Osteoblast (primary cell): ENCODE measurements at places on chromosomes 3 and 15. TPM values are rescaled to one million over a fixed set of nuclear protein-coding genes. Genes with fewer than 3 reads are reported as not detected.
A peak's percentile ranks its signal among the peaks of the same experiment; 100 is the strongest.

- peaks cover 16% of the 10 kb centered on the region for H3K27me3 ChIP-seq
- peaks cover 36% of the 10 kb centered on the region for H3K4me1 ChIP-seq
- no peak overlapping the region for H3K27ac ChIP-seq
- H3K36me3 ChIP-seq = no peaks in the 10 kb centered on the region
- no peak for DNase-seq
These were observed 10.3 kb downstream of the RTP1 start for GRCh38 chr3:187207624-187208023.

DNA sequence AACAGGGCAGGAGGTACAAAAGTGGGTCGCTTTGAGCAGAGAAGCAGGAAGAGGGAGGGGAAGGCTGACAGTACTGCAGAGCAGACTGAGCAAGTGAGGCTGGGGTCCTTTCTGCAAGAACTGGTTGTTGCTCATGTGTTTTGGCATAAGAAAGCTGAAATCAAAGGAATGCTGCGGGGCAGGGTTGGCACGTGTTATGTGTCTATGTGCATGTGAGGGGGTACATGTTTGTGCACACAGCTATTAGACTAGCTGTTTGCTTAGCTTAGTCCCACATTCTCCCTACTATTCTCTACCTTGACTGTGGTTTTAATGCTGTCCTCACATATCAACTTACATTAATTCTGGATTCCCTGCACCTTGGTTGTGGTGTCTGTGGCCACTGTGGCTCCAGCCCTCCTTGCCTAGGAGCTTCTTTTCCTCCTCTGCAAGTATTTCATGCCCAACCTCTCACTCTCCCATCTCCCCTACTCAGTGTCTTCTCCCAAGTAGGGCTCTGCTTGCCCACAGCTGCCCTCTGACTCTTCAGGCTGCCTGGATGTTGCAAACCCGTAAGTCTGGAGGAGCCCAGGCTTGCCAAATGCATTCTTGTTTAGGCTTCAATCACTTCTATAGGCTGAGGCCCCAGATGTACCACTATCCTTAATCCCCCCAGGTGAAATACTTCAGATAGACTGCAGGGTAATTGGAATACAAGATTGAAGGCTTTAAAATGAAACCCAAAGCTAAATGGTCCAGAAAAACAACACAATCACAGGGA lies 4.8 kb downstream of the TAGLN3 start:
- no peaks in the 10 kb centered on the region for H3K36me3 ChIP-seq
- H3K4me3 ChIP-seq = no peak overlapping the region
- H3K4me1 ChIP-seq = peaks cover 34% of the 10 kb centered on the region
- no peak overlapping the region for H3K27ac ChIP-seq
- H3K27me3 ChIP-seq = no peaks in the 10 kb centered on the region

DNA sequence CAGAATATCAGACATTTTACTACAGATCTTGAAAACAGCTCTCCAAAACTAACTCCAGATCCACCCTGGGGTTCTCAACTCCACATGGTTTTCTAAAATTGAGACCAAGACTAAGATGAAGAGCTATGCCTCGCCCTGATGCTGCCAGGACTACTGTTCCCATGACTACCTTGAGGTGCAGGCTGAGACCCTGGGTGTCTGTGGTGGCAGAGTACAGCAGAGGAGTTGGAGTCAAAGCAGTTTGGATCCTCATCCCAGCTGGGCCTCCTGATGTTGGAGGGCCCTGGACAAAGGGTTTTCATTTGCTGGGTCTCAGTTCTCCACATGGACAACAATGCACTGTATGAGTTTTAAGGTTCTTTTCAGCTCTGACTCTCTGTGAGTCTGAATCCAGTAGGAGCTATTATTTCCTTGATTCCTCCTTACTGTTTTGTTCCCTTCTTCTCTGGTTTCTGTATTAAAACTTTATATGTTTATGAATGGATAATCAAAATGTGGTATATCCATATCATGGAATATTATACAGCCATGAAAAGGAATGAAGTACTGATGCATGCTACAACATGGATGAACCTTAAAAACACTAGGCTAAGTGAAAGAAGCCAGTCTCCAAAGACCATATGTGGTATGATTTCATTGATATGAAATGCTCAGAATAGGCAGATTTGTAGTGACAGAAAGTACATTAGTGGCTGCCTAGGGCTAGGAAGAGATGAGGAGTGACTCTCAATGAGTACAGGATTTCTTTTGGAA lies 93.0 kb downstream of the CPN2 start:
- H3K27ac ChIP-seq = no peak overlapping the region
- DNase-seq = no peak
- no peak overlapping the region for H3K4me3 ChIP-seq
- no peaks in the 10 kb centered on the region for H3K36me3 ChIP-seq

GRCh38 chr15:34365836-34366235 lies 1.2 kb downstream of the LPCAT4 start:
- H3K4me3 ChIP-seq = peak overlapping the region; percentile 97
- H3K4me1 ChIP-seq = peaks cover 19% of the 10 kb centered on the region
- no peaks in the 10 kb centered on the region for H3K27me3 ChIP-seq
- DNase-seq = no peak
- H3K36me3 ChIP-seq = peaks cover 18% of the 10 kb centered on the region

- no peaks in the 10 kb centered on the region for H3K36me3 ChIP-seq
- no peaks in the 10 kb centered on the region for H3K27me3 ChIP-seq
- no peaks in the 10 kb centered on the region for H3K4me1 ChIP-seq
- no peak for DNase-seq
- H3K4me3 ChIP-seq = no peak overlapping the region
- H3K27ac ChIP-seq = no peak overlapping the region
These were observed 398.3 kb upstream of the ATP10A start for GRCh38 chr15:26261413-26261812.

GRCh38 chr3:145798696-145799537 lies 362.1 kb downstream of the PLOD2 start:
- no peak for DNase-seq
- H3K4me3 ChIP-seq = no peak overlapping the region
- no peaks in the 10 kb centered on the region for H3K36me3 ChIP-seq
- no peak overlapping the region for H3K27ac ChIP-seq
- no peaks in the 10 kb centered on the region for H3K4me1 ChIP-seq
- H3K27me3 ChIP-seq = peaks cover 3% of the 10 kb centered on the region

DNA sequence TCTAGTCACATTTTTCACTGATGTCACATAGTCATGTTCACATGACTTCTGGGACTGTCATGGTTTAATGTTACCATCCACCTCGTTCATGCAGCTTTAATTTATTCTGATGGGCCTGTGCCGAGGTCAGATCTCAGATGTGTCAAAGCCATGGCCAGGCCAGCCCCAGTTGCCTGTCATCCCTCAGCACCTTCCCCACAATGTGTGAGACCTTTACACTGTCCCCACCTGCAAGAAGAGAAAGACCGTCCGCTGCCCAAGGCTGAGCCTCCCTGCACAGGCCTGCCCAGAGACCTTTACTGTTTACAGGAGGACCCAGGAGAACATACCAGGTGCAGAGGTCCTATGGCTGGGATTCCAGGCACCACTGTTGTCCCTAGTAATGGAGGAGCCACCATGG lies 12.8 kb upstream of the KLF15 start:
- H3K4me3 ChIP-seq = no peak overlapping the region
- no peaks in the 10 kb centered on the region for H3K4me1 ChIP-seq
- peak; percentile 29 for DNase-seq
- no peak overlapping the region for H3K27ac ChIP-seq
- no peaks in the 10 kb centered on the region for H3K27me3 ChIP-seq

GRCh38 chr3:72414481-72415016 lies 433.7 kb downstream of the SHQ1 start:
- no peaks in the 10 kb centered on the region for H3K36me3 ChIP-seq
- DNase-seq = no peak
- no peak overlapping the region for H3K4me3 ChIP-seq
- no peak overlapping the region for H3K27ac ChIP-seq
- peaks cover 6% of the 10 kb centered on the region for H3K4me1 ChIP-seq

- no peak overlapping the region for H3K27ac ChIP-seq
- H3K36me3 ChIP-seq = no peaks in the 10 kb centered on the region
- H3K4me1 ChIP-seq = no peaks in the 10 kb centered on the region
- DNase-seq = no peak
- H3K4me3 ChIP-seq = no peak overlapping the region
- H3K27me3 ChIP-seq = no peaks in the 10 kb centered on the region
These were observed 200.5 kb downstream of the TPRG1 start for GRCh38 chr3:189372243-189372642.

DNA sequence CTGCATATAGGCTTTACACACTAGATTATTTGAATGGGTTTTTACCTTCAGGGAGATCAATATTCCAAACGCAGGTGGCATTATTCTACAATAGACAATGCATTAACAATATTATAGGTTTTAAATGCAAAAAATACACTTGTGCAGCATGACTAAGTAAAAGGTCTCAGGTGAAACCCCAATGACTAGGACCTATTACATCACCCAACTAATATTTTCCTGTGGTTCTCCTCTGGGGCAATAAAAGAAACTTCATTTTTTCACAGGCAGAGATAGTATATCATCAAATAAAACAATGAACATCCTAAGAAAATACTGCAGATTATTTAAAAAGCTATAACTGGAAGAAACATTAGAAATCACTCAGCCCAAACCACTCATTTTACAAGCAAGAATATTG lies 375.3 kb downstream of the ROBO1 start:
- H3K27me3 ChIP-seq = no peaks in the 10 kb centered on the region
- no peak for DNase-seq
- no peaks in the 10 kb centered on the region for H3K36me3 ChIP-seq
- no peak overlapping the region for H3K27ac ChIP-seq
- no peak overlapping the region for H3K4me3 ChIP-seq

DNA sequence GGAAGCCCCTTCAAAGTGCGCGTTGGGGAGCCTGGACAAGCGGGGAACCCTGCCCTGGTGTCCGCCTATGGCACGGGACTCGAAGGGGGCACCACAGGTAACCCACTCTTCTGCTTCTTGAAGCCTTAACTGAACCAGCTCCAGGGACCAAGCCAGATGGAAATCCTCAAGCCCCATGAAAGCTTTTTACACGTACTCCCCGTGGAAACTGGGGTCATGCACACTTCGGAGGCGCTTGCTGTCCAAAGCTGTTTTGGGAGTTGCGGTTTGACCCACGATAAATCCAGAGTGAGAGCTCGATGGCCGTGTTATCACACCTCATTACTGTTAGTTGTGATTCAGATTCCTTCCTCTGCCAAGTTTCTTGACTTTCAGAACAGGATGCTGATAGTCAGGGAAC lies 47.5 kb downstream of the DNASE1L3 start:
- H3K4me1 ChIP-seq = peaks cover 47% of the 10 kb centered on the region
- no peak for DNase-seq
- H3K27ac ChIP-seq = no peak overlapping the region
- H3K36me3 ChIP-seq = peaks cover 79% of the 10 kb centered on the region
- no peaks in the 10 kb centered on the region for H3K27me3 ChIP-seq

GRCh38 chr15:53836618-53837017 lies 77.2 kb upstream of the WDR72 start:
- no peaks in the 10 kb centered on the region for H3K4me1 ChIP-seq
- no peaks in the 10 kb centered on the region for H3K27me3 ChIP-seq
- no peak overlapping the region for H3K4me3 ChIP-seq
- DNase-seq = no peak

DNA sequence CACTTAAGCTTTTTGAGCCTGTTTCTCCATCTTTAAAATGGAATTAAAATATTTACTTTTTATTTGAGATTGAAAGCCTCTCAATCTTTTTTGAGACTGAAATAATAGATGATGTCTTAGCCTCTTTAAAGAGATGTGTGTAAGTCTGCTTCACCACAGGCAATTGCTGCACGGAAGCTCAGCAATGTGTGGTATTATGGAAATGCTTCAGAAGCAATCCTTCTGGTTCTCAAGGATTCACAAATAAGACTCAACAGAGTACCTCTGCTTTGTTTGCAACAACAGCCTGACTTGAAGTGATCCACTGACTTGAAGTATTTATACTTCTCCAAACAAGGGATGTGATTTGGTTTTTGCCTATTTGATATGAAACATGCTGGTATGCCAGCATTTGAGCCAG lies 332.0 kb upstream of the RASGRP1 start:
- no peak overlapping the region for H3K4me3 ChIP-seq
- H3K27me3 ChIP-seq = no peaks in the 10 kb centered on the region
- DNase-seq = no peak

DNA sequence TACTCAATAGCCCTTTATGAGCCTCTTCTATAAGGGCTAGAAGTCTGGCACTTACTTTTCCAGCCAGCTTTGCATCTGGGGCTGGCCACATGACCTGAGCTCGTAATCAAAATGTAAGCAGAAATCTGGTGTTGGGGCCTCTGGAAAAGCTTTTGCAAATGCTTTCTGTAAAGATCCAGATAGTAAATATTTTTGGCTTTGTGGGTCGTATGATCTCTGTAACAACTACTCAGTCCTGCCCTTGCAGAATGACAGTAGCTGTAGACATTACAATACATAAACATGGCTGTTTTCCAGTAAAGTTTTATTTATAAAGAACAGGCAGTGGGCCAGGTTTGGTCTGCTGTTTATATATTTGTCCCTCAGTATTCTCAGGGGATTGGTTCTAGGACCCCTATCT lies 46.2 kb upstream of the THRB start:
- no peaks in the 10 kb centered on the region for H3K27me3 ChIP-seq
- H3K27ac ChIP-seq = no peak overlapping the region
- H3K4me3 ChIP-seq = no peak overlapping the region
- no peaks in the 10 kb centered on the region for H3K36me3 ChIP-seq
- no peaks in the 10 kb centered on the region for H3K4me1 ChIP-seq

- H3K4me3 ChIP-seq = no peak overlapping the region
- no peaks in the 10 kb centered on the region for H3K36me3 ChIP-seq
- H3K4me1 ChIP-seq = peaks cover 29% of the 10 kb centered on the region
- DNase-seq = no peak
- no peaks in the 10 kb centered on the region for H3K27me3 ChIP-seq
- H3K27ac ChIP-seq = no peak overlapping the region
These were observed 13.0 kb downstream of the PLD1 start for GRCh38 chr3:171797265-171797679.

- DNase-seq = no peak
- H3K27me3 ChIP-seq = no peaks in the 10 kb centered on the region
- H3K36me3 ChIP-seq = no peaks in the 10 kb centered on the region
- no peaks in the 10 kb centered on the region for H3K4me1 ChIP-seq
These were observed 298.9 kb upstream of the RORA start for GRCh38 chr15:61527836-61528580.

GRCh38 chr3:29346828-29347227 lies 66.0 kb downstream of the RBMS3 start:
- no peaks in the 10 kb centered on the region for H3K36me3 ChIP-seq
- peaks cover 24% of the 10 kb centered on the region for H3K4me1 ChIP-seq
- peak overlapping the region; percentile 58 for H3K27ac ChIP-seq

DNA sequence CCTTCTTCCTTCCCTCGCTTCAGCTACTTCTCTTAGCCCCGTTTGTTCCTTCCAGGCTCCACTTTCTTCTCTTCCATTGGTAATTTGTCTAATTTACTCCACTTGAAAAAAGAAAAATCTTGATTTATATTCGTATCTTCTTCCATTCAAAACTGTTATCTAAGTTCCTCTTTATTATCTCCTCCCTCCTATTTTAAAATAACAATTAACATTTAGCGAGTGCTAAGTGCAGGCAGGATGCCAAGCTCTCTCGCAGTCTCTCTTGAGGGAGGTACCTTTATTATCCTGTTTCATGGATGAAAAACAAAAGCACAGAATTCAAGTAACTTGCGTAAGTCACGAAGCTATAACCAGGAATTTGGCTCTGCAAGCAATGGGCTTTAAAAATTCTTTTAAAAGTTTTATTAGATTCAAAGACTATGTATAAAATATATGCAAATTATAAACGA lies 418.9 kb upstream of the NAALADL2 start:
- H3K27ac ChIP-seq = peak overlapping the region; percentile 99
- no peaks in the 10 kb centered on the region for H3K36me3 ChIP-seq
- DNase-seq = peak; percentile 61
- no peaks in the 10 kb centered on the region for H3K27me3 ChIP-seq

CILP gene
- total RNA-seq = under 0.01 TPM in 2 replicates

TTC21A gene
- total RNA-seq = 6.9 and 8.5 TPM in 2 replicates

WDR6 gene
- total RNA-seq = 74.3 and 98.4 TPM in 2 replicates

LMCD1 gene
- 213 and 294 TPM in 2 replicates for total RNA-seq

LRRN1 gene
- 3.5 and 4.0 TPM in 2 replicates for total RNA-seq

ILDR1 gene
- not detected in 2 replicates for total RNA-seq
